ENCODE measurements at places on chromosomes 5 and 9.

GRCh38 chr5:58810086-58810485 is 227.2 kb downstream of the RAB3C start:
- DNase-seq = no peak

GRCh38 chr9:3903906-3904305 is 378.1 kb upstream of the RFX3 start:
- DNase-seq = no peak

DNA sequence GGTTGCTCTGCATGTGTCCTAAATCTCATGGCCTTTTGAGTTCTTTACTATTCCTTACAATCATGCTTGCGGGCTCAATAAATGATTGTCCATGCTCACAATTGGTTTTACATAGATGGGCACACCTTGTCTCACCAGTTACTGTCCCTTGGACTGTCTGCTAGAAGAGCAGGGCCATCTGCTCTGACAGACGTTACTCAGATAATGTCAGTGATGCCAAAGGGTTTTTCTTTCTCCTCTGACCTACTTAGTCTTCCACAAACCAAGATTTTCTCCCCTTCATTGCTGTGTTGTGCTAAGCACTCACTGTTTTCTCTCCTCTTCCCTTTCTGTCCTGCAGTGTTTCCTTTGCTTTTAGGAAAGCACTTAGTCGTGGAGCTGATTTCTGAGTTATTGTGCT is 562.3 kb downstream of the KIF4B start:
- no peak for DNase-seq

- DNase-seq = no peak
These were observed 429.1 kb downstream of the NR2F1-AS1 start for GRCh38 chr5:93151896-93152295.

- DNase-seq = no peak
These were observed 64.4 kb upstream of the ARAP3 start for GRCh38 chr5:141746395-141746794.

GRCh38 chr5:57450991-57451876 is 31.4 kb downstream of the ACTBL2 start:
- no peak for DNase-seq

DNA sequence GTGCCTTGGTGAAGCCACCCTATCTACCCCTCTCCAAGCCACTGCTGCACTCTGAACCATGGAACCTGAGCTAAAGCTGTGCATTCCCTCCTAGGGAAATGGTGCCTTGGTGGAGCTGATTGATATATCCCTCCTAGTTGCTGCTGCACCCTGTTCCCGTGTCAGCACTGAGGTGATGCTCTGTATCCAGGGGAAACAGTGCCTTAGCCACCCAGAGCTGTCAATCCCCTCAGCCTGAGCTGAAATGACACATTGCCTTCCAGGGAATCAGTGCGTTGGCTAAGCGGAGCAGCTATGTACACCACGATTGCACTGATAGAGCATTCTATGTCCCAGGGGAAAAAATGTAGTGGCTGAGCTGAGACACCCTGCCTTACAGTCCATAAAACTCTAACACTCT is 257.0 kb downstream of the TMEM232 start:
- DNase-seq = no peak

DNA sequence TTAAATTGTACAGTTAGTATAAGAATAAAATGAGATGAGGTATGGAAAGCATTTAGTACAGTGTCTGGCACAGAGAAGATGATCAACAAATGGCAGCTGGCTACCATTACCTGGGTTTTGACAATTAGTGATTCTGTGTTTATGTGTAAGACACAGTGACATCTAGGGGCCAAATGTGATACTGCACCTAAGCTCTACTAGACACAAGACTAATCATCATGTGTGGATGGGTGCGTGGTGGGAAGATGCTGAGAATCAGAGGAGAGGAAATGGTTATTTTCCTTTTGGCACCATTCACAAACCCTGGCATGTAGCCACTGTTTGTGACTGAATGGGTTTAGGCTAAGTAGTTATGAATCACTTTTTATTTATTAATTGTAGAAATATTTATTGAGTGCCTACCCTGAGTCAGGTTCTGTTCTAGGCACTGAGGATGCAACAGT is 109.8 kb upstream of the TBC1D2 start:
- peak; percentile 10 for DNase-seq

GRCh38 chr5:168822745-168823281 is 243.6 kb upstream of the PANK3 start:
- DNase-seq = no peak

Measured in stimulated activated CD8-positive, alpha-beta memory T cell treated with anti-CD3 and anti-CD28 coated beads, Interleukin-7, amount 100 ng/mL, for 48 hours (primary cell).